ENCODE measurements at places on chromosomes 7 and 10. TPM values are rescaled to one million over a fixed set of nuclear protein-coding genes. Genes with fewer than 3 reads are reported as not detected.

DNA sequence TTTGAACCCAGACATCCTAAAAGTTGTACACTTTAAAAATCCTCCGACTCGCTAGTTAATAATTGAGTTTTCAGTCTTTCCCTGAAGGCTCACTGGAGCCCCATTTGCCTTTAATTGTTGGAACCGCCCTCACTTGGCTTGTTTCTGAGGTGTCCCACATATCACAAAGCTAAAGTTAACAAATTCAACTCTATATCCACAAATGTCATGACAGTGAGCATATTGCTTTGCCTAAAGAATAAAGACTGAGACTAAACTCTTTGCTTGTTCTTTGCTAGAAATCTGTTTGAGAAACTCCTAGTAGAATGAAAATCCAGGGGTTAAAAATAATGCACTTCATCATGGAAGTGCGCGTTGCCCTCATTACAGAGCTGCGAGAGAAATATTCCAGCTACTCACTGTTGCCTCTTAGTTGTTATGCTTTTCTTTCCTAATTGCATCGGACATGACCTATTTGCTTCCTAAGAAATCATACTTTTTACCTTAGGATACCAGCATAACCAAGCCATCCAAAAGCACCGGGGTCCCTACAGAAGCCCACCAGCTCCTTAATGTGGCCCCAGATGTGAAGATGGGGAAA, 752 bp downstream of the THSD7A start:
- H3K27me3 ChIP-seq = peaks cover 8% of the 10 kb centered on the region
- no peaks in the 10 kb centered on the region for H3K36me3 ChIP-seq
- no peaks in the 10 kb centered on the region for H3K4me1 ChIP-seq
- H3K4me3 ChIP-seq = peak overlapping the region; percentile 50
- DNase-seq = no peak
- no peak overlapping the region for H3K27ac ChIP-seq

DNA sequence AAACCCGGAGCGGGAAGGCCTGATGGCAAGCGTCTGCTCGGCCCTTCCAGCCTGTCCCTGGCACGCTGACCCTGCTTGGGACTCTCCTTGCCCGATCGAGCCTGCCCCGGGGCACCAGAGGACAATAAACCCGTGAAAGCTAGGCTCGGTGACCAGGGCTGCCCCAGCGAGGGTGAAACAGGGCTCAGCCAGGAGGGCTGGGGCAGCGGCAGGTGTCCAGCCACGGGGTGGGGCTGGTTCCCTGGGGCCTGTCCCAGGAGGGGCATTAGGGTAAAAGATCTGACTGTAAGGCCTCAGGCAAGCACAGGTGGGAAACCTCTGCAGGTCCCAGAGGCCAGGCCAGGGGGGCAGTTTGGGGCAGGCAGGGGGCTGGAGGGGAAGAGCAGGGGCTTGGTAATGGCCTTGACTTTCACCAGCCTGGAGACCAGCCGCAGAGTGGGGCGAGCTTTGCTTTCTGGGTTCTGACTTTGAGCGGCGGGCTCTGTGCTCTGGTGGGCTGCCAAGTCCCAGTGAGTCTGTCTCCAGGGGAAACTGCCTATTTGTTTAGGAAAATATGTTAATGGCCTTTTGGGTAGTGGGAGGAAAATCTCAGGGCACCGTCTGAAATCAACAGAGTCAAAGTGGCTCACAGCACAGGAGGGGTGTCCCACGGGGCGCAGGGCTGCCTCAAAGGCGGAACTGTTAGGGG, 68.2 kb upstream of the INPP5A start:
- H3K27me3 ChIP-seq = peaks cover 8% of the 10 kb centered on the region
- no peak overlapping the region for H3K27ac ChIP-seq

The PAPOLB gene
- not detected for total RNA-seq

The ADRA2A gene
- not detected for total RNA-seq

The UNCX gene
- total RNA-seq = not detected

DNA sequence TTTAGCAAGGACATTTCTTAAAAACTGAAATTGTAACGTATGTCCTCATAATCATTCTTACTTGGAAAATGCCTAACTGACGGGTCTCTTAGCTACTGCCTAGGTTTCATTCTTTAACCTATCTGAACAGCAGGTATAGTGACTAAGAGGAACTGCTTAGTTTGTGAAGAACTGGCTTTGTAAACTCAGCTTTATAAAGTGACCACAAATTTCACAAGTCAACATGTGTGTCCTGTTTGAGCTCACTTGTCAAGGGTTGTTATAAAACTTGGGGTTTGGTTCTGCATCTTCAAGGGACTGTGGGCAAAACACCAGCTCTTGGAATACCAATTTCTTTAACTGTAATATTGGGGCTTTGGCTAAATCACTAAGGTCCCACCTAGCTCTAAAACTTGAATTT, 32.2 kb downstream of the MRPS33 start:
- no peak overlapping the region for H3K27ac ChIP-seq
- no peak overlapping the region for H3K4me3 ChIP-seq
- peaks cover 12% of the 10 kb centered on the region for H3K4me1 ChIP-seq
- no peaks in the 10 kb centered on the region for H3K27me3 ChIP-seq

DNA sequence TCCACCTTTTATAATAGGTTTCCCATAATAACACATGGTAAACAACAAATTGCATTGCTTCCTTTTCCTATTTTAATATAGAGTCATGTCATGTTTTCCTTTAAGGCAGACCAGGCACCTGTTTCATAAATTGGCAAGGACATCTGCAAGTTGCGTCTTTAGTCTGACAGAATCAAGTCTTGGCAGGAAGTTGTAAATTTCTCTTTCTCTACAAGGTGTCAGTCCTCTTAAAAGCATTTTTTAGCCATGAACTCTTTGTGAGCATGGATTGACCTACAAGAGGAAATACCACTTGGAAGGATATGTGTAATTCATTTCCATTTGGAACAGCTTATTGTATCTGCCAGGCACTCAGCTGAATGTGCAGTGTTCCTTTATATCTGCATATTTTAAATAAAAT, 176.8 kb downstream of the PRKG1 start:
- no peak overlapping the region for H3K27ac ChIP-seq
- no peaks in the 10 kb centered on the region for H3K4me1 ChIP-seq
- H3K27me3 ChIP-seq = no peaks in the 10 kb centered on the region
- H3K4me3 ChIP-seq = no peak overlapping the region
- DNase-seq = no peak

- peaks cover 28% of the 10 kb centered on the region for H3K27me3 ChIP-seq
- no peaks in the 10 kb centered on the region for H3K36me3 ChIP-seq
- peaks cover 6% of the 10 kb centered on the region for H3K4me1 ChIP-seq
- H3K4me3 ChIP-seq = no peak overlapping the region
- no peak overlapping the region for H3K27ac ChIP-seq
Observed at GRCh38 chr10:17836942-17837341, 27.8 kb downstream of the MRC1 start.

- DNase-seq = no peak
- no peaks in the 10 kb centered on the region for H3K4me1 ChIP-seq
- no peak overlapping the region for H3K4me3 ChIP-seq
- H3K27me3 ChIP-seq = peaks cover 16% of the 10 kb centered on the region
Observed at GRCh38 chr7:26127411-26127810, 24.6 kb upstream of the NFE2L3 start.

The FKBP6 gene
- not detected for total RNA-seq

The TSPAN12 gene
- total RNA-seq = not detected

The C10orf67 gene
- total RNA-seq = not detected

DNA sequence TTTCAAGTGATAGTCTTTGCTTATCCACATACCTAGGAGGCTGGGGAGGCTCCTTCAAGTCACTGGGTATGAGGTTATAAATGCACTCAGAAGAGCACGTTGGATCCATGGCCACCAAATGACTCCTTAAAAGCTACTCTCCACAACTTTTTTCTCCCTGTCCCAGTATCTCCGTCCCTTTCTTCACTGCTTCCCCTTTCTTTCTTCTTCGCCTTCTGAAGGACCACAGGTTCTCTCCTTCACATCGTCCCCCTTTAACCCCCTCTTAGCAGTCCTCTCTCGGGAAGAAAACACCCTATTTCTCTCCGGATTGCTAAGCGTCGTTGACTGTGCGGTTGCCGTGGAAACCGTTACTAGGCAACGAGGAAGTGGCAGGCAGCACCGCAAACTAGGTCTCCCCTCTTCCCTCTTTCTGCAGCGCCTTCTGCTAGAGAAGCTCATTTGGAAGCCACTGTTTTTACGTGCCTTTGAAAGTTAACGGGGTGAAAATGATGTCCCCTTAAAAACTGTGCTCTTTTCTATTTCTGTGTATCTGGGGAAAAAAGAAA, at the start of gene ENKUR:
Gene ENKUR (minus strand): TSS at position 331 of the 548 bp plus-strand sequence. CDS start 222 bp downstream, at position 109.
- H3K27ac ChIP-seq = peak within 1 kb of the TSS; percentile 90
- peaks cover 11% of the 10 kb centered on the region for H3K4me1 ChIP-seq
- H3K27me3 ChIP-seq = no peaks in the 10 kb centered on the region
- peak within 1 kb of the TSS; percentile 89 for H3K4me3 ChIP-seq

- no peak overlapping the region for H3K27ac ChIP-seq
- no peak for DNase-seq
- H3K4me3 ChIP-seq = no peak overlapping the region
- H3K4me1 ChIP-seq = no peaks in the 10 kb centered on the region
- no peaks in the 10 kb centered on the region for H3K27me3 ChIP-seq
Observed at GRCh38 chr7:103752995-103753394, 236.5 kb downstream of the RELN start.

DNA sequence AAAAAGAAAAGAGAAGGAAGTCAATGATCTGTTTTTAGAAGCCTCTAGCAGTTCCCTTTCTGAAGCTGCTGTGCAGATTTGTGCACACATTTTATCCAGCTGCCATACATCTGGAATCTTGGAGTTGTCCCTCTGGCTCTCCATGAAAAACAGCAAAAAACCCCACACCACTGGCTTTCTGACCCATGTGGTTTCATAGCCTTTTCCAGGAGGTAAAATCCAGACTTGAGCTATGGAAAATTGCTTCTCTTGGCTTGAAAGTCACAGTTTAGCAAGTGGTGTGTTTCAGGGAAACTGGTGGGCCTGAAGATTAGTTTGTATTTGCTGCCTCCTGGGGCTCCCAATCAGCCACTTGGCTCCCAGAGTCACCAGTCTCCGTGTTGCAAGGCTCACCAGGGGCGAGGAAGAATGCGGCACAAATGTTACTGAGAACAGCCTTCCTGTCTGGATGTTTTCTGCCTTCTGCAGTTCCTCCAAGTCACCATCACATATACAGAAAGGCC, 50.1 kb upstream of the ADRB1 start:
- H3K27ac ChIP-seq = no peak overlapping the region
- peaks cover 32% of the 10 kb centered on the region for H3K27me3 ChIP-seq

- H3K36me3 ChIP-seq = no peaks in the 10 kb centered on the region
- H3K4me3 ChIP-seq = no peak overlapping the region
- H3K27me3 ChIP-seq = no peaks in the 10 kb centered on the region
- H3K4me1 ChIP-seq = peaks cover 5% of the 10 kb centered on the region
- no peak for DNase-seq
Observed at GRCh38 chr10:112739592-112740353, 210.3 kb upstream of the TCF7L2 start.

- peaks cover 25% of the 10 kb centered on the region for H3K27me3 ChIP-seq
- H3K27ac ChIP-seq = no peak overlapping the region
Observed at GRCh38 chr7:134963036-134963435, 23.3 kb upstream of the AGBL3 start.

DNA sequence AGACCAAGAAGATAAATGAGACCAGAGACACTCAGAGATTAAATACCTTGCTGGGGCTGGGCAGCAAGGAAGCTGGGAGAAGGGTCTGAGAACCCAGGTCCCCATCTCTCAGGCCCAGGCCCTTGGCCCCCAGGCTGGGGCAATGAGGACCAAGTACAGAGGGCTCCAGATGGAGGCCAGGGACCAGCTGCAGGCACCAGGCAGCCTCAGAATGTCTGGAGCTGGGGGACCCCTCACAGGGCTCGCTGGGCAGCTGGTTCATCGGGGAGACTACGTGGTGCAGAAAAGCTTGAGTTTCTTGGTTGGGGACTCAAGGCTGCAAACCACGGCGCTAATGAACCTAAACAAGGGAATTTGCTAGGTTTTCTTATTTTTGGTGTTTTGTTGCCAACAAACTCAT, 75.6 kb downstream of the PRKAG2 start:
- H3K36me3 ChIP-seq = no peaks in the 10 kb centered on the region
- no peak for DNase-seq
- H3K27ac ChIP-seq = peak overlapping the region; percentile 30
- H3K4me3 ChIP-seq = no peak overlapping the region

GRCh38 chr7:74619235-74619860, 38.2 kb upstream of the GTF2I start:
- no peak for DNase-seq
- no peaks in the 10 kb centered on the region for H3K27me3 ChIP-seq
- no peak overlapping the region for H3K27ac ChIP-seq
- no peak overlapping the region for H3K4me3 ChIP-seq
- H3K36me3 ChIP-seq = no peaks in the 10 kb centered on the region
- no peaks in the 10 kb centered on the region for H3K4me1 ChIP-seq

DNA sequence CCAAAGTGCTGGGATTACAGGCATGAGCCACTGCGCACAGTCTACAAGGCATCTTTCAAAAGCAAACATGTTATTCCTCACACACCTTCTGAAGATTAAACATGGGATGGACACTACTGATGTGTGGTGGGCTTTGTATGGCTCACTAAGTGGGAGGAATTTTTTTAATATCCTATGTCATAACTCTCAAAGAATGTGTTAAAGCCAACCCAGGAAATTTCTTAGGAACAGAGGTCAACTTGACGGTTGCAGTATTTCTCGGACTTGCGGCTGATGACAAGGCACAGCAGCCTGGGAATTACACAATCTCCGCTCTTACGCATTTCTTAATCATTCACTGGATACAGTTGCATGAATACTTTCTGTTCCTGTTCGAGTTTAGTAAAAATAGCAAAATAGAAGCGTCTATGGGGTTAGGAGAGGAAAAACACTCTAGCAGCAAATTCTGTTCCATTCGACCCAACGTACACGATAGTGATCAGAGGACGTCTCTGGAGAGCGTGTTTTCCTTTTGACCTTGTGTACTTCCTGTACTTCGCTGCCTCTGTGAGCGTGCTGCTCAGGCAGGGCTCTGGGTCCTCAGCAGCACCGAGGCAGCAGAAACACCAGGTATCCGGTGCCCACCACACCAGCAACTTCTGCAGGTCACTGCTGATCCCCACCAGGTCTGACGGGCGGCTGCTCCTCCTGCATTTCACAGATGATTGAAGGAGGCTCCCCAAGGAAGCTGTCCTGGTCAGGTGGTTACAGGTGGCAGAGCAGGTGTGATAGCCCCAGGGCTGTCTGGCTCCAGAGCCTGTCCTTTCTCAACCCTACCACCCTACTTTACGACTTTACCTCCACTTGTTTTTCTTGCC, 26.4 kb upstream of the SRGN start:
- H3K27me3 ChIP-seq = no peaks in the 10 kb centered on the region
- H3K4me3 ChIP-seq = peak overlapping the region; percentile 76
- H3K4me1 ChIP-seq = peaks cover 50% of the 10 kb centered on the region
- peaks cover 4% of the 10 kb centered on the region for H3K36me3 ChIP-seq
- peak; percentile 73 for DNase-seq
- peak overlapping the region; percentile 81 for H3K27ac ChIP-seq

- no peaks in the 10 kb centered on the region for H3K36me3 ChIP-seq
- no peaks in the 10 kb centered on the region for H3K27me3 ChIP-seq
- H3K27ac ChIP-seq = no peak overlapping the region
- peaks cover 7% of the 10 kb centered on the region for H3K4me1 ChIP-seq
- DNase-seq = no peak
Observed at GRCh38 chr7:107387128-107387527, 82.7 kb upstream of the GPR22 start.

GRCh38 chr10:36265741-36266140, 623.6 kb upstream of the FZD8 start:
- no peaks in the 10 kb centered on the region for H3K4me1 ChIP-seq
- DNase-seq = no peak
- H3K27ac ChIP-seq = no peak overlapping the region
- H3K4me3 ChIP-seq = no peak overlapping the region
- no peaks in the 10 kb centered on the region for H3K36me3 ChIP-seq
- H3K27me3 ChIP-seq = no peaks in the 10 kb centered on the region

- no peak for DNase-seq
- H3K4me1 ChIP-seq = no peaks in the 10 kb centered on the region
- H3K4me3 ChIP-seq = no peak overlapping the region
- no peaks in the 10 kb centered on the region for H3K27me3 ChIP-seq
- H3K27ac ChIP-seq = no peak overlapping the region
Observed at GRCh38 chr7:66946545-66946944, 25.5 kb downstream of the TMEM248 start.
